ENCODE measurements at places on chromosomes 3 and 15. TPM values are rescaled to one million over a fixed set of nuclear protein-coding genes. Genes with fewer than 3 reads are reported as not detected.

CHL1 gene
- not detected for total RNA-seq

SMCO1 gene
- total RNA-seq = not detected

UACA gene
- total RNA-seq = 34.9 TPM

CCR9 gene
- not detected for total RNA-seq

WDR48 gene
- 22.5 TPM for total RNA-seq

OTOL1 gene
- total RNA-seq = not detected

RPL15 gene
- 3,019 TPM for total RNA-seq

SH3GL3 gene
- 0.85 TPM for total RNA-seq

PAK6 gene
- total RNA-seq = 0.71 TPM

MANF gene
- total RNA-seq = 99.6 TPM

BFSP2 gene
- total RNA-seq = not detected

SH2D7 gene
- not detected for total RNA-seq

TGM5 gene
- total RNA-seq = not detected

CX3CR1 gene
- total RNA-seq = not detected

IFT57 gene
- 38.8 TPM for total RNA-seq

KNG1 gene
- total RNA-seq = not detected

KLHL40 gene
- not detected for total RNA-seq

FOXL2NB gene
- 0.81 TPM for total RNA-seq

OIP5 gene
- 13.0 TPM for total RNA-seq

Data from A549 treated with Mapracorat at 1 μM for 4 hours (cell line).